ENCODE measurements at places on chromosomes 6 and 20.

DNA sequence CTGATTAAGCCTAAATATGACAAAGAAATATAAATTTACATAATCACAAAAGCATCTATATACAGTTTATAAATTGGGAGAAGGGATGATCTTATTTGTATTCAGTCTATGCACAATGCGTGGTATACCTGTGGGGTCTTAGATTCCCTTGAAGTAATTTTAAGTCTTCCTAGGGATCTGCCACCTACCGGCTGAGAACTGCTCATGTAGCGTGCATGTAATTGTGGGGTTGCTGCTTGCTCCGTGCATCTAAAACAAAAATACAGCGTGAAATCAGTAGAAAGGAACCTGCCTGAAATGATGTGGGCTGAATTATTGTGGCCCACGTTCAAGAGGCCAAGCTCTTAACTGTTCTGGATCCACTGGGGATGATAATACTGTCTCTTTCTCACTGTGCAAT, 187.3 kb downstream of the MBOAT1 start:
- no peak for DNase-seq

DNA sequence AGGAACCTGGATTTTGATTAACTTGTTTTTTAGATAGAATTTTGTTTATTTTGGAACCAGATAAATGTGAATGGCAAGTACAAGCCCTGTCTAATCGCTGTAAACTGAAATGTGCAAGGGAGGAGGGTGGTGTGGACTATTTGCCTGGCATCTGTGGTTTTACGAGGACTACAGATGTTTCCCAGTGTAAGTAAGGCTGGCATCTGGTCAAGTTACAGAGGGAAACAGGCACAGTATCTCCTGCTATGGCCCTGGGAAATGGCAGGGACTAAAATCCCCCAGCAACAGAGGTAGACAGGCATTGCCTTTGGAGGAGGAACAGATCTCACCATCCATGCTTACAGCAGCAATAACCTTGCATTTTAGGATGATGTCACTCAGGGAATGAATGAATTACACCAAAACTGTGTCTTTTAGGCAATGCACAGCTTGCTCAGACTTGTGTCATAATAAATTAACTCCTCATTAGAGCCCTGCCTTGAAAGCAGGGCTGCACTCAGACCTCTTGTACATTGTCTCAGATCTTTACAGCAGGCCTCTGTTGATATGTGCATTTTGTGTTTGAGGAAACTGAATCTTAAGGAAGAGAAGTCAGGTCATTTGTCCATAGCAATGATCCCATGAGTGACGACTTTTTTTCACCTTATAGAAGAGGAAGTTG, 96.2 kb downstream of the TCP11 start:
- no peak for DNase-seq

DNA sequence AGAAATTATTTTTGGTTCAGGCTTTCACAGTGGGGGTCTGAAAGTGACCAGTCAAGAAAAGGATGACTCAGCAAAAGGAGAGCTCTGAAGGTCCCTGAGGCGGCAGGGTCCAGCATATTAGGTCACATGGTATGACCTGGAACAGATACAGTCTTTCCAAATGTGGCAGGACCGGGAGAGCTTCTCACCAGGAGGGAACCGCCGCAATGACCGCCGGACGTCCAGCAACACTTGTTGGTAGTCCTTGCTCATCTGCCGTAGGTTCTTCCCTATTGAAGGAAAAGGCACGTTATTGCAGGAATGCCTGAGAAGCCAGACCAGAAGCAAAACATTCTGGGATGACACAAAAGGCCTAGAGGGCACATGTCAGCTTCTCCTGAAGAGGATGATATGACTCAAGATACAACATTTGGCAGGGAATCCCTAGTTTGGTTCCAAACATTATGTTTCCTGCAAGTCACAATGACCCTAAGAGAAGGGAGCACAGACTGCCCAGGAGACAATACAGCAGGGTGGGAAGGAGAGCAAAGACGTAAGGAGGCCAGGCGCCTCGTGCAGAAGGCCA, 17.4 kb downstream of the TBC1D20 start:
- no peak for DNase-seq

GRCh38 chr6:150354754-150355571, 13.8 kb upstream of the IYD start:
- no peak for DNase-seq

DNA sequence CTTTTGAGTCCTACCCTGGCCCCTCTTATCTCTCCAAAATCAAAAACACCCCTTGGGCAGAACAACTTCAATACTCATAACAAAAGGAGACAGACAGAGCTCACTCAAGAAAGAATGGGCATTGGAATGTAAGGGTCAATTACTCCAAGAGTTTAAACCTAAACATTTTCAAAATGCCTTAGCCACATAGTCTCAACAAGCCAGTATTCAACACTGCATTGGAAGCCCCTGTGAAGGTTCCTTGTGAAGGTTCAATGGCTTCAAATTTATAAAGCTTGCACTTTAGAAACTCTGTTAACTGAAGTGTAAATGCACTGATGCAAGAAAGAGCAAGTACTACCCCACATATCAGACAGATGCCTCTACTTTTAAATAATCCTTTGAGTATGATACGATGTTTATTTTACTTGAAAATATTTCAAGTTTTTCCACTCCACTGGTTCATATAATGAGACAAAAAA, 139.1 kb upstream of the LAMP5 start:
- no peak for DNase-seq

DNA sequence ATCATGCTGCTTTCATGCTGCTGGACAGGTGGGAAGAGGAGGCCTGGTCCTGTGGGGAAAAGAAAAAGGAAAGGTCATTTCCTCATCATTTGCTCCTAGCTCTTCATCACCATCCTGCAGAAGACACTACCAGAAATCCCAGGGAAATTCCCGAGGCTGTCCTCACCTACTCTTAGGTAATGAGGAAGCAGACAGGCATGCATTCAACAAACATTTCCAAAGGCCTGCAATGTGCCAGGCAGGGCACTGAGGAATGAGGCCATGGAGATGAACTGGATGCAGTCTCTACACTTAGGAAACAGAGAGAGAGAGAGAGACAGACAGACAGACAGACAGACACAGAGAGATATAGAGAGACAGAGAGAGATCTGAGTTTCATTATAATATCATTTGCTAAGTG, 83.0 kb upstream of the MRPS10 start:
- DNase-seq = no peak

DNA sequence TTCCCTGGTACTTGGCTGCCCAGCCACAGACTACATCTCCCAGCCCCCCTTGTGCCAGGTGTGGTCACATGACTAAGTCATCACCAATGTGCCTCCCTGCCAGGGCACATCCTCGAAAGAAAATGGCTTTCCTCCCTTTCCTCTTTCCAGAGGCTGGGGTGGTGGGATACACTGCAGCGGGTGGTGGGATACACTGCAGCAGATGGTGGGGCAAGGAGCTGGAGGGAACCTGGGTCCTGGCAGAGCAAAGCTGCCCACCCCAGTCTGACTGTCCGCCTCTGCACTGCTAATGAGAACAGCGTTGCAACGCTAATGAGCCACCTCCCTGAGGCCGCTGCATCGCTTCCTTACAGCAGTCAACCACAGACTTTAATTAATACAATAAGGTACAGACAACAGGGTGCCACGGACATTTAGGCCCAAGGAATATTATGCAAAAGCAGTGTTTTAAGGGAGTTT, 125.3 kb downstream of the PREX1 start:
- DNase-seq = no peak

- DNase-seq = no peak
Measured at GRCh38 chr20:46283426-46284039, 24.8 kb downstream of the CDH22 start.

- DNase-seq = no peak
Measured at GRCh38 chr6:92922216-92922806, 497.0 kb downstream of the EPHA7 start.

- DNase-seq = peak; percentile 35
Measured at GRCh38 chr6:31901415-31901952, 402 bp downstream of the ZBTB12 start.

DNA sequence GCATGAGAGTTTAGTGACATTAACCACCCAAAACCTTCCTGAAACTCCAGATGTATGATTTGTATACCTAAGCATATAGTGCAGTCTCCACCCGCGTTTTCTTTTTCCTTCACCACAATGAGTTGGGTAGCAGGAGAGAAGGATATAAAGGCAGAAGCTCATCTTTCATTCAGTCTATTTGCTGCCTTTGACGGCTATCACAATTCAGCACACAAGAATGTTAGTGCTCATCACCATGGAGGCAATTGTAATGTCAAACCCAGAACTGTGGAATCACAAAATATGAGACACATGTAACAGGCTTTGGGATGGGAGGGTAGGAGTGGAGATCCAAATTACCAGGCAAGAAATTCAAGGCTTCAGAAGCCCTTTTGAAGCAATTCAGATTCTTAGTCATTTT, 17.6 kb downstream of the ZHX3 start:
- DNase-seq = no peak

Measured in stimulated activated CD8-positive, alpha-beta memory T cell treated with anti-CD3 and anti-CD28 coated beads, Interleukin-7, amount 100 ng/mL, for 24 hours (primary cell).